Heart left ventricle (tissue), 16 donors: ENCODE measurements at places on chromosomes 7 and 10. TPM values are rescaled to one million over a fixed set of nuclear protein-coding genes. Genes with fewer than 3 reads are reported as not detected.

The NET1 gene
- 5.6 TPM for polyA plus RNA-seq

The TRAPPC14 gene
- 9.2 TPM for polyA plus RNA-seq

The KCNMA1 gene
- 0.53 TPM for polyA plus RNA-seq

The TDRD1 gene
- 0.27 TPM for polyA plus RNA-seq

The CISD1 gene
- polyA plus RNA-seq, result 91.2 TPM

The ACHE gene
- 0.58 TPM for polyA plus RNA-seq

The TFPI2 gene
- polyA plus RNA-seq, result 10.1 TPM

The UNCX gene
- not detected for polyA plus RNA-seq

The CTAGE15 gene
- polyA plus RNA-seq, result not detected

The CLEC5A gene
- polyA plus RNA-seq, result 1.1 TPM

The NUTM2E gene
- polyA plus RNA-seq, result 0.40 TPM

The NDUFB2 gene
- 727 TPM for polyA plus RNA-seq

The CLDN4 gene
- polyA plus RNA-seq, result not detected

The PRPS1L1 gene
- polyA plus RNA-seq, result not detected

GRCh38 chr10:8463853-8464252, 409.4 kb downstream of the GATA3 start:
- no peak for DNase-seq

GRCh38 chr10:3563298-3563697, 221.7 kb downstream of the KLF6 start:
- DNase-seq, result no peak

DNA sequence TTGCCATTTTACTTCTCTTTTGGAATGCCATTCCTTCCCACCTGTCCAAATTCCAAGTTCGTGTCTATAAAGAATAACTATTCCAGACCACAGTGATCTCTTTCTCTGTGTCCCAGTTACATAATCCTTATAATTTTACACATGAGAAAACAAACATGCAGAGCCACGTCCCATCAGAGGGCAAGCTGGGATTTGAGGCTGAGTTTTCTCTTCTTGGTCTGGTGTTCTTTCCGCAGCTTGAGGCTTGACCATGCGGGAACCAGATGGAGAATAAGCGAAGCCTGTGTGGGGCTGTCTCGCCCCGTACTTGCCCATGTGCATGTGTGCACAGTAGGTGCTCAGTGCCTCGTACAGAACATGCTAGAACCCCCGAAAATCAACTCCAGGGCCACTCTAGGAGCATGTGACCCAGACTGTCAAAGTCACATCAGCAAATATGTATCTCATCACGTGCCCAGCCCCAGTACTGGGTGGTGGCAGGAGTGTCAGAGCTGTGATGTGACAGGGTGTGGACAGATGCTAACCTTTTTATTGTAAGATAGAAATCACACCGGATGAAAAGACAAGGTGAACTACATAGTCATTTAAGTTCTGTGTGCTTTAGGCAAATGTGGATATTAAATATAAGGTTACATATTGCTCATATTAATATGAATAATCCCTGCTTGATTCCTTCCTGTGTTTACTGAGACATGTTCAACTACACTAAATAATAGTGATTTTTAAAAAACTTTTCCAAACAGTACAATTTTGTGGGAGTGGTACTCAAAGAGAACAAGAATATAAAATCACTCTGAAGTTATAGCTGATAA, 3.2 kb downstream of the INSIG1 start:
- no peak for DNase-seq

DNA sequence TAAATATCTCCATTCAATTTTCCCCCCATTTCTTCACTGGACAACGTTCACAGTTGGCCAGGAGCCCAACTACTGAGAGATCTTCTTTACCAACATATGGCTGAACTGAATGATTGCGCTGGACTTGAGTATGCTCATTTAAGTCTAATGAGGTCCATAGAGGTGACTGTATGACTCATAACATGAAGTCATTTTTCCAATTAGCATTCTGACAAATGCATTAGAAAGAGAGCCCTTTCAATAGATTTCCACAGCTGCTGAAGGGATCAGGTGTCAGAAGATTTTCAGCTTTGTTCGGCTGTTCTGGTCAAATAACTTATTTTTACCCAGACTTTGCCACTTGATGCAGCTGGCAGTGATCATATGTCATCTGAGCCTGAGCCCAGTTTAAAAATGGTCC, 438.0 kb downstream of the ETV1 start:
- DNase-seq, result no peak

GRCh38 chr7:41222746-41223145, 480.1 kb downstream of the INHBA start:
- DNase-seq, result no peak

DNA sequence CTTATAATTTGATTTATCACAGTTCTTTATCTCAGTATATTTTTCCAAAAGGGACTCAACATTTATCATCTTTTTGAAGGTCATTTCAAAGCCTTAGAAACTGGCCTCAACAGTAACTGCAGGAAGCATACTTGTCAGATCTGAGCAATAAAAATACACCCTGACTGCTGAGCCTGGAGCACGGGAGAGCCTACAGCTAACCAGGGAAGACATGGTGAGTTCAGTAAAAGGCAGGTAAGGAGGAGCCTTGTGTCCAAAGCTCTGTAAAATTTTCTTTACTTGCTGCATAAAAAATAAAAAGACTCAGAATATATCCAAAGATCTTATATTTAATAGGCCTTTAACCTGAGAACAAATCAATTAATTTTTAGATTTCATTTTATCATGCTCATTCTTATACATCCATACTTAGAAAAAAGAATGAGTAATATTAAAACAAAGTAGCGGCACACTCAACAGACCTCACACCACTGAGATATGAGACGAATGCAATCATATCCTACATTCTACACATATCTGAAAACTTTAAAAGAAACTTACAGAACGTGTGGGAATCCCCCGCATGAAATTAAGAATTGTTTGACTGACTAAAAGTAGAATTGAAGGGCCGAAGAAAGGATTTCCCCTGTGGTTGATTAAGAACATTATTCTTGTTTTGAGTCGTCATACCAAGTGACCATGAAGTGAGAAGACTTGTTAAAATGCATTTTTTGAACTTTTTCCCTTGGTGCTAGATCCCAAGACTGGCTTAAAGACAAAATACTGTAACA, 296.4 kb upstream of the MKLN1 start:
- no peak for DNase-seq

DNA sequence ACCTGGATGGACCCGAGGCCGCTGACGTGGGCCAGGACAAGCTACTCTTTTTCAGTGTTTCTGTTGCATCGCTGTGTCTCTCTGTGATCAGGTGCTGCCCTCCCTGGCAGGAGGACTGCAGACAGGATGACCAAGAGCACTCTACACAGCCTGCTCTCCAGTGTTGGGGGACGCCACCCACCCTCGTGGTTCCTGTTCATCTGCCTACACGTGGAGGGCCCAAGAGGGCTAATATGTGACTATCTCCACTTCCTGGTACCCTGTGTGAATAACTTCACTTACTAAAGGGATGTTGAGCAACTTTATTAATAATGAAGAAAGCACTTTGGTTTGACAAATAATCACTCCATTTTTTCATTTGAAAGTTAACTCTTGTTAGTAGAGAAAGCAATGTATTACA, 101.3 kb downstream of the EGFR start:
- peak; percentile 30 for DNase-seq

DNA sequence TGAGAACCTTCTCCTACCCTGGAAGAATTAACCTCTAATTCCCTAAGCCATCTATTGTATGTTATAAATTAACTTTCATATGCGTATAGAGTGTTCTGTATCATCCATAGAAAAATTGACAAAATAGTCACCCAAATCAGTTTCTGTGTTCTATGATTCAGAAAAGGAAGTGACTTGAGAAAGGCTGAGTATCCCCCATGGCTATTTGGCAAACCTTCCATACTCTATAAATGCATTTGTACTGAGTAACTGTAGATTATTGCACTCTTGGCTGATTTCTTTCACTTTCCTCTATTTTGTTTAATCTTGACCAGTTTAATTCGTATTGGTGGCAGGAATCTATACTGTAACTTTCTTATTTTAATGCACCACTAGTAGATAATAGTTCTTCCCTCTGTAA, 182.2 kb downstream of the HTR7 start:
- DNase-seq, result no peak

- no peak for DNase-seq
Observed at GRCh38 chr10:62443866-62444265, 69.7 kb downstream of the ZNF365 start.

- no peak for DNase-seq
Observed at GRCh38 chr7:118496138-118496644, 271.7 kb downstream of the ANKRD7 start.

DNA sequence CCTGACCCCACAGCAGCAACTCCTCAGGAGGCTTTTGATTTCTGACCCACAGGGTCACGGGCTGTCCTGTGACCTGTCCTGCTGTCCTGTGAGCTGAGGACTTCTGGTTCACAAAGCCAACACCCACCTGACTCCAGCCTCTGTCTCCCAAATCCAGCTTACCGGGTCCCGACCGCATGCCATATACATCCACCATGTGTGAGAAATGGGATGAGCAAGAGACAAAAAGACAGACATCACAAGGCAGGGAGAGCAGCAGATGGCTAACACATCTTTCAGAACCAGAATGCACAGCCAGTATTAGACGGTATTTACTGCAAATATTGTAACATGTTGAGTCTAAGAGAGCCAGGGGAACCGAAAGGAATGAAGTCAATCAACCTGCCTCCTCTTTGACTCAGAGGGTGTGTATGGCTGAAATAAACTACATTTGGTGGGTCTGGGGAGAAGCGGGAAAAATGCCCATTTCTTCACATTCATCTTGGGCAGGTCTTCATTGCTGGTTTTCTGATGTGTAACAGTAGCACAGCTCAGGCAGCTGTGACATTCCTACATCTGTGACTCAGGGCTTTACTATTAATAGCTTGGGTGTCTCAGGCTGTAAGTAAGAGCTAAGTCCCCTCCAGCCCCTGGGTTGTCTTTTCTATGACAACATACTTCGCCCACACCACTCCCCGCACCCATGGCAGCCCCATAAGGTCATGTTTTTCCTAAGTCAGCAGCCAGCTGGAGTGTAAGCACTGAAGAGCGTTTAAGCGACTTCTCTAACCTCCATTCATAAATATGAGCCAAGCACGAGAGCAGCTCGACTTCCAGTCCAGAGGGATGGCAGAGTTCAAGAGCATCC, 25.0 kb downstream of the ABLIM1 start:
- DNase-seq, result no peak

- no peak for DNase-seq
Observed at GRCh38 chr7:89334797-89335196, 539.3 kb upstream of the TEX47 start.

DNA sequence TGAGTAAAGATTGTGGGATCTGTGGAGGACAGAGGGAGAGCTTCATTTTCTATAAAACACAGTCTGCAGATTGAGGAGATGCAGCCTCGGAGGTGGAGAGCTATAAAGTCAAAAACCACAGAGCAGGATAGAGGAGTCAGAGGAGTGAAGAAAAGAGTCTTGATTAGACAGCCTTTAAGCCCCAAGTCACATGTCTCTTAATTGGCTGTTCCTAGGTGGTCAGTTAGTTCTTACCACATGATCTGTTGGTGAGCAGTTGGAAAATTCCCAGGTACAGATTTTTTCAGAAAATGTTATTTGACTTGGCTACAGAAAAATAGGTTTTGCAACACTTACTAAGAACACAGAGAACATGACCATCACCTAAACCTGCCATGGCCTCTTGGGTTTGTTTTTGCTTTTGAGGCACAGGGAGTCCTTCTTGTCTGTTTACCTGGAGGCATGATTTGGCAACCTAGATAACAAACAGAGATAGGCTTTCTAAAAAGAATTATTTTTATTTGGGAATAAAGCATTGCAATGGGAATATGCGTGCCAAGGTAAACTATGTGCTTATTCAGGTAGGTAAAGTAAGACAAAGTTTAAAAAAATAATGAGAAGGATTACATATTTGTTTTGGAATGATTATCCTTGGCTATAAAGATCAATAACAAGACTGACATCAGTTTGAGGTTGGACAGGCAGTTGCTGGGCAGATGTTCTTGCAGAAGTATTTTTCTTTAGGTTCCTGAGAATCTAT, 604 bp upstream of the CYP3A43 start:
- no peak for DNase-seq

GRCh38 chr10:72887043-72887442, 6.5 kb upstream of the OIT3 start:
- DNase-seq, result peak; percentile 34

- DNase-seq, result no peak
Observed at GRCh38 chr7:149409895-149410294, 51.0 kb downstream of the ZNF777 start.

DNA sequence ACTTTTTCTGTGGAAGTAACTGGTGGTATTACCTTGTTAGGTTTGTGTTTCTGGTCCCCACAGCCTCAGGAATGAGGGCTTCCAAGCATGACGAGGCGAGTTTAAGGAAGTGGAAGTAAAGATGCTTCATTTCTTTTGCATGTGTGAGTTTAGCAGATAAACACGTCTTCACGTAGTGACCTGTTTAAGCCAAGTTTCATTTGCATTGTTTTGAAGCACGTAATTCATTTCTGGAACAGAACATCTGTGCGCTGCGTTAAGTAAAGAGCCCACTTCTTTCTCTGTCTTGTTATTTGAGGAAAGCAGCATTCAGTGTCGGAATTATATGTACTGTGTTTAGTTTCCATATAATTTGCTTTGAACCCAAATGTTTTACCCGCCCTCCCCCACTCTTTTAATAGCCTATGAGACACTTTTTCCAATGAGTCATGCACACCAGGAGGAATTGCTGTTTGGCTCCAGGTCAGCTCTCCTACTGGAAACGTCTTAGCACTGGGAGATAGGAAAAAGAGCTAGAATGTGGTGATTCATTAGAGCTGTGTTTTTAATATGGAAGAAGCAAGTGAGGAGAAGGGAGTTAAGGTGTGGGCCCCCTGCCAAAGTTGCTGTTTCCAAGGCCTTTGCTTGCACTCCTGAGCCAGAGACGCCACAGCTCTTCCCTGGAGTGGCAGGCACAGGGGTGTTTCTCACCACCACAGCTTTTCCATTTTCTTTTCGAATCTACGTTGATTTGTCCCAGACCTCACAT, 36.7 kb downstream of the BTBD16 start:
- DNase-seq, result peak; percentile 80

GRCh38 chr7:7996568-7996967, 28.0 kb downstream of the GLCCI1 start:
- no peak for DNase-seq

GRCh38 chr10:119498889-119499676, 43.4 kb downstream of the RGS10 start:
- no peak for DNase-seq

DNA sequence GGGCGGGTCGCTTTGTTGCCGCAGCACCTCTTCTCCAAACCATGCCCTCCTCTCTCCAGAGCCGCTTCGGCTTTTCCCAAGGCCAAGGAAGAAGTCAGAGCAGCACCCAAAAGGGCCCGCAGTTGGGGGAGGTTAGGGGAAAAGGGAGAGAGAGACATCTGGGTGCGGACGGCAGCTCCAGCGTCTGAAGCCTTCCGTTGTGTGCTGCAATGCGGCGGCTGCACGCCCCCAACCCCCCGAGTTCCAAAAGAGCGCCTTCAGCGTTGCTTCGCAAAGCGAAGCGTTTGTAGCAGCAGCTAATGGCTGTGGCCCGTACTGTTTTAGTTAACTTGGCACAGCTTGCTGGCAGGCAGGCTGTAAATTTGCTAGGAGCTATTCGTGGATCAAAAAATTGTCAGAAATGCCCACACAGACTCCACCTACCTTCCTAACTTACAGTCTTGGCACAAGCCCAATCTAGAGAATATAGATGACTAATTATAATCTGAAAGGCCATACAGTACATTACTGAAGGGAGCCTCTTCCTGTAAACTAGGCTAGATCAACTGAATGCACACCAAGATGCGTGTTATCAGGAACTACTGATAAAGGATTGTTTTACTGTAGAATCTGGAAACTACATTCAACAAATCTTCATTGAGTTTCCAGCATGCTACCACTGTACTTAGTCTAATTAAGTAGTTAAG, 1.1 kb upstream of the KBTBD2 start:
- peak; percentile 52 for DNase-seq

GRCh38 chr10:4201866-4202825, 417.1 kb upstream of the KLF6 start:
- DNase-seq, result no peak

- no peak for DNase-seq
Observed at GRCh38 chr7:68407460-68407859, 1190.8 kb upstream of the AUTS2 start.
